ENCODE measurements at places on chromosomes 1 and 21.

GRCh38 chr1:107678993-107679392 is 286.0 kb downstream of the VAV3 start:
- DNase-seq, result no peak

- no peak for DNase-seq
These were observed 13.9 kb downstream of the SORT1 start for GRCh38 chr1:109383854-109384253.

DNA sequence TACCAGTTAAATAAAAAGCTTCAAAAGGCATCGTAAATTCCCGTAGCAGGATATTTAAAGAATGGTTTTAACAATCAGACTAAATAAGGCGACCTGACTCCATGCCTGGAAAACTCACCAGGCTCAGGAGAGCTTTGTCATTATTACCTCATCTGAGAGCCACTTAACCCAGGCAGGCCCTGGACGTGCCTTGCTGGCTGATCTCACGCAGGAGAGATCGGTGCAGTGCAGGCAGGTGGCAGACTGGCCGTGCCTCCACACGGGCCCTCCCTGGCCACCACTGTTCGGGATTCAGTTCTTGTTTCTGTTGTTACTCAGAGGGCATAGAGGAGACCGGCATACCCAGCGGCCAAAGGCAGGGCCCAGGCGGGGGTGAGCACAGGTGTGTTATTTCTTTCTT is 6.4 kb downstream of the MT1HL1 start:
- no peak for DNase-seq

- DNase-seq, result no peak
These were observed 213.8 kb downstream of the HHIPL2 start for GRCh38 chr1:222334026-222334680.

DNA sequence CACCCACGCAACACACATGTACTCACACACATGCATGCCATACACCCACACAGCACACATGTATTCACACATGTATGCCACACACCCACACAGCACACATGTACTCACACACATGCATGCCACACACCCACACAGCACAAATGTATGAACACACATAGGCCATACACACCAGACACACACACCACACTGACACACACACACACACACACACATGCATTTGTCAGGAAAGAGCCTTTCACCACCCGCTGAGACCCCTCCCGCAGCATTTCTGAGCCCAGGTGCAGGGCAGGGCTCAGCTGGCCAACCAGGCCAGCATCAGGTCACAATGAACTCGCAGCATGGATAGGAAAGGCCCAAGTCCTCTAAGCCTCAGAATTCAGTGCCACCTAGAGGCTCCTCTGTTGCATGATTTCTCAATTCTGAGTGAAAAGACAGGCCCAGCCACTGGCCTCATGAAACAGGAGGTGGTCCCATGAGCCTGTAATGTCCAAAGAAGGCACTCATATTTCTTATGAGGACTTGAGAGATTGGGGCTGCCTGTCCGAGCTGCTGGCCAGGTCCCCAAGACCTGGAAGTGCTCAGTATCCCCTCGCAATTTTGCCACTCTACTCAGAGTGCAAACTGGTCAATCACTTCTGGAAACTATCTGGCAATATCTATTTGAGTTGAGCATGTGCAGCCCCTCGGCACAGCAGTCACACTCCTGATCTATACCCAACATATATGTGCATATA is 57.3 kb downstream of the PSMG1 start:
- DNase-seq, result peak; percentile 65
